CD4-positive, alpha-beta T cell treated with Interleukin-2 at 100 ng/mL for 4 hours (primary cell): ENCODE measurements at places on chromosomes 1 and 21.

DNA sequence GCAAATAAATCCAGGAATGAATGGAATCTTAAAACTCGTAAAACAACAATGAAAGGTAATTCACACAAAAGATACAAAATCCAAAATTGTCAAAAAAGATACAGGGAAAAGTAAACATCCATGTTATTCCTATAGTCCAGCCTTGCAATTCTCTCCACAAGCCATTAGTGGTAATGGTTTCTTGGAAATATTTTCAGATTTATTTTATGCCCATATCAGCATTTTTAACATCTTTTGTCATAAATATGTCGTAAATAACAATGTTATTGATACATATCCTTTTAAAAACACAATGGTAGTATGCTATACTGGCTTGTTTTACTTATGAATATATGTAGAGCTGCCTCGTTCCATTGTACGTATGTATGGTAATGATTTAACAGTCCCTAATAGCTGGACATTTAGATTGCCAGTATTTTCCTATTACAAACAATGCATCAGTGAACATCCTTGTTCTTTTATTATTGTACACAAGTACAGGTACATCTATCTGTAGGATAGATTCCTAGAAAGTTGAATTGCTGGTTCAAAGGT, 30.6 kb downstream of the DNTTIP2 start:
- DNase-seq = no peak

GRCh38 chr1:112304126-112304525, 91.9 kb upstream of the CTTNBP2NL start:
- no peak for DNase-seq

- DNase-seq = no peak
Observed at GRCh38 chr1:10626131-10626731, 151.5 kb downstream of the PEX14 start.

DNA sequence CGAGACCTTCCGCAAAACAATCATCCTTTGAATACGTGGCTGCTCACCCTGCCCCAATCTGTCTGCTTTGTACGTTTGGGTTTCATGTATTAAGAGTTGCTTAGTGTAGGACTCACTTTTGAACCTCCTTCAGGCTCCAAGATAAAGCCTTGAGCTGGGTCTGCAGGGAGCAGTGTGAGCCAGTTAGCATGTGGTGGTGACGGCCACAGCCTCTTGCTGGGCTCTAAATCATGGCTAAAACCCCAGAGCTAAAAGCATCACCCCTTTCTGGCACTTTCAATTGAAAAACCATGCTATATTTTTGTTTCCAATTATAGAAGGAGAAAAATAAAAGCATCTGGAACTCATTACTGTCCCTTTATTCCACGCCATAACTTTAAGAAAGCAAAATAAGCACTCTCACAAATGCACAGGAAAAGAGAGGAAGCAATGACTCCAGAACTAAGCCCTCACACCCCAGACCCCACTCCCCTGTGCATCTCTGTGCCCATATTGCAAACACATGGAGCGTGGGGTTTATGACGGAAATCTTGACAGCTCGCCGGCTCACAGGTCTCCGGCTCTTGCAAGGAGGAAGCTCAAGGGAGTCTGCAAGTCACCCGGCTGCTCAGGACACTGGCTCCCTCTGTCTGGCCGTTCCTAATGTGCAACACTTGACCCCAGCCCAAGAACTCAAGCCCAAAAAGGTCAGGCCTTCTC, 135.5 kb downstream of the MIS18A start:
- DNase-seq = no peak

DNA sequence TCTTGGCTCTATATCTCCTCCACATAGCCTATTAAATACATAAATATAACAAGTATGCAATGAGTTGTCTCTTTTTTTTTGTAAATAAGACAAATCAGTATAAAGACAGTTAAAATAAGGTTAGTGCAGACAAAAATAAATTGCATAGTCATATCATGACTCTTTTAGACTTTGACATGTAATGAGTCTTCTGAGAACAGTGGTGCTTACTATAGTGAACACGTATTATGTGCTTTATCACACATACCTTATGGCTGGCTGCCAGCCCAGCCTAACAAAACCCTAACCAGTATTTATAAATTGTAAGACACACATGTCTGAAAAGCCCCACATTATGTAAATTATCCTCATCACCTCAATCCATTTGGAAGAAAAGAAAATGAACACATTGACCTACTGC, 29.1 kb upstream of the F13B start:
- no peak for DNase-seq

DNA sequence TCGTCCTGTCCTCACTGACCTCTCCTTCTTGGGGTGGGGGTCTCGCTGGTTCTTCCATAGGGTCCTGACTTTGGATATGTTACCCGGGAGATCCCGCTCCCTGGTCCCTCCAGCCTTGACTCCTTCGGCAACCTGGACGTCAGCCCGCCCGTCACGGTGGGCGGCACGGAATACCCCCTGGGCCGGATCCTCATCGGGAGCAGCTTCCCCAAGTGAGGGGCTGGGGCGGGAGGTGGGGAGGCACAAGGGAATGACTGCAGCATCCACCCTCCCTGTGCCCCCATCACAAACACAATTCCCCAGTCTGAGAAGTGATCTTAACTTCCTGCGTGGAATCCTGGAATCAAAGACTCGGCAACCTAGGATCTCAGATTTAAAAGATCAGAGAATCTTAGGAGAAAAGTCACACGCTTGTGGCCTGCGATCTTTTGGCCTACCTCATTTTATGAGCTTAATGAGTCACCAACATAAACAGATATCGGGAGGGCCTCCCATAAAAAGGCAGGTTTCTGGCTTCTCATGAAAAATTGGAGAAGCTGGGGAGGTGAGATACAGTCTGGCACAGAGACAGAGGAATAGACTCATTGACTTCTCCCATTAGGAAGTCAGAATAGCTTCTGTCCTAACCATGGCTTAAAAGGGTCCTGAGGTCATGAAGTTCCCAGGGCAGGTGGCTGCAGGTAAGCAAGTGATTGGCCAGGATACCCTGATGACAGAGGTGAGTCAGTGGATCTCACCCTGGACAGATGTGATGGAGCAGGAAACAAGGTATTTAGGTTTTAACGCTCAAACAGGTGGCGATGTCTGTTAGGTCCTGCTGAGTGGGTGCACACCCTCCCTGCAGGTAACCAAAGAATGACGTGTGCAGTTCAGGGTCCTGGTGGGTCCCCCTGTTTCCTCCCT, 15.9 kb upstream of the PADI3 start:
- no peak for DNase-seq
